Renal pelvis (tissue), 12 donors: ENCODE measurements at places on chromosomes 3 and 15.

DNA sequence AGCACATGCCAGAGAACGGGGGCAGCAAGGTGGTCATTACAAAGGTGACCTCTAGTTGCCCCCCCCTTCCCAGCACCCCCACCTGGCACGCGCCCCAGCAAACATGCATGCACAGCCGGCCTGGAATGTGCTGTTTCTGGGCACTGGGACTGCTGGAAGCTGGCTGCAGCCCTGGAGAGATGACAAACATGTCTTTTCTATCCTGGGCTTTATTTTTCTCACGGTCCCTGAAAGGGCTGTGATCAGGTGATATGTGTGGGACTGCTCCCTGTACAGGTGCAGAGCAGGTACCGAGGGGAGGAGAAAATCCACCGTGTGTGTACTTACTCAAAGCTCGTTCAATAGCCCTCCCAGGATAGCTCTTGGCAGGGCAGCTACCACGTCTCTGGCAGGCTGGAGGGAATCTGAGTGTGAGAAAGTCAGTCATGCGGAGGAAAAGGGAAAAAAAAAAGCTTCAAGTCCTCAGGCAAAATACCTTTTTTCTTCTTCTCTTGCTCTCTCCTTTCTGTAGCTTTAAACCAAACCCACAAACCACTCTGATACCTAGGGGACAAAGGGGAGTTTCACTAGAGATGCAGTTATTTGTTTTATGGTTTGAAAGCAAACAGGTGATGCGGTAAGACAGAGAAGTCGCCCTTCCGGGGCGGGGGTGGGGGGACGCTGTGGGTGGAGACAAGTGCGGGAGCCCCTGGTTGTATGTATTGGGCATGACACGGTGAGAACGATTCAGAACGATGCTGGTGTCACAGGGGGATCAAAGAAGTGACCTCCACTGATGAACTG lies 5.0 kb upstream of the HES1 start:
- peak; percentile 79 for DNase-seq

DNA sequence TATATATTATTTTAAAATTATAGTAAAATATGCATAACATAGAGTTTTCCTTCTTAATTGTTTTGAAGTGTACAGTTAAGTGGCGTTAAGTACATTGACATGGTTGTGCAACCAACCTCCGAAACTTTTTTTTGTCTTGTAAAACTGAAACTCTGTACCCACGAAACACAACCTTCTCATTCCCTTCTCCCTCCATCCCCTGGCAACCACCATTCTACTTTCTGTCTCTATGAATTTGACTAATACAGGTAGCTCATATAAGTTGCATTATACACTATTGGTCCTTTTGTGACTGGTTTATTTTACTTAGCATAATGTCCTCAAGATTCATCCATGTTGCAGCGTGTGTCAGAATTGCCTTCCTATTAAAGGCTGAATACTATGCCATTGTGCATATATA lies 179.4 kb downstream of the SATB1 start:
- no peak for DNase-seq

DNA sequence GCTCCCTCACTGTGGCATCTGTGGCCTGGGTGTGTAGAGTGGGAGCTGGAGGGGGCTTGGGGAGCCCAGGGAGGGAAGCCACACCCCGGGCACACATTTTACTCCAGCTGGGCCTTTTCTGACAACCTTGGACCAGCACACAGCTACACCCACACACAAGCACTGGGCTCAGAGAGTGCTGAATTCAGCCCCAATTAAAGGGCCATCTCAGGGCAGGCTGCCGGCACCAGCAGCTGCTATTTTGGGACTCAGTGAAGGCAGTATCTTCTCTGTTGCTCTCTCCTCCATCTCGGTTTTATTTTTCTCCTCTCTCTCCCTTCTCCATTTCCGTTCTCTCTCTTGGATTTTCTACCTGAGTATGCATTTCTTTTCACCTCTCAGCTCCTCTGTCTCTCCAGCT lies 19.1 kb upstream of the TBC1D21 start:
- DNase-seq = no peak

GRCh38 chr15:23823508-23823907 lies 136.4 kb upstream of the NDN start:
- no peak for DNase-seq

- no peak for DNase-seq
Observed at GRCh38 chr3:15287565-15288330, 44.6 kb downstream of the SH3BP5 start.

DNA sequence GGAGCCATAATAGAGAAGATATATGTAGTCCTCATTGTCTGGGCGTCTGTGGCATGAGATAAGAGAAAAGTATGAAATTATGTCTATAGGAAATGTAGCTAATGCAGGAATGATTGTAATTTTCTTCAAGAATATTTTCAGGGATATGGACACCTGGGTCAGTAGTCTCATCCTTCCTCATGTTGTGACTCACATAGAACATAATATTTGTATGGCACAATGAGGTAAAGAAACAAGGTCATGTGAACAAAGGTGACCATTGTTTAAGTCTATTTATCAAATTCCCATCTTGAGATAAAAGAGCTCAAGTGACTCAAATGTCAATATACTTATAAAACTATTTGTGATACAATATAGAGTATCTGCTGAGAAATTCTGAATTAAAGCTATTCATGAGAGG lies 345.5 kb upstream of the ROBO1 start:
- DNase-seq = no peak

DNA sequence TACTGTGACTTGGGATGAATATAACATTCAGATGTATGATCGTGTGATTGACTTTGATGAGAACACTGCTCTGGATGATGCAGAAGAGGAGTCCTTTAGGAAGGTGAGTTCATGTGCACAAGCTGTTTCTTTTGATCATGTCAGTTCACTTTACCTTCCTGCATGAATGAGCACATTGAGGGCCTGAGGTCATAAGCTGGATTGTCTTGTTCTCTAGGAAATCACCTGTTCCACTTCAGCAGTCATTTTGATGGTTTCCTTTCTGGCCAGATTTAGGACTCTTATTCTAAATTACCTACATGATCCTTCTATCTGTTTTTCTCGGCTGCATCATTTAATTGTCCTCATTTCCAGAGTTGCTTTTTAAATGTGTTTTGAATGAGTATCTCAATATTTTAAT lies 4.1 kb downstream of the RCN2 start:
- DNase-seq = peak; percentile 41

- no peak for DNase-seq
Observed at GRCh38 chr3:160676547-160677303, at the start of gene ARL14. TSS of gene ARL14 (plus strand) at chr3:160677160. CDS start at chr3:160677347, 187 bp downstream.

GRCh38 chr15:38746211-38746610 lies 181.6 kb upstream of the RASGRP1 start:
- DNase-seq = no peak

- no peak for DNase-seq
Observed at GRCh38 chr3:155991847-155992246, 121.4 kb downstream of the GMPS start.

GRCh38 chr3:139339219-139339906 lies 4.5 kb upstream of the MRPS22 start:
- DNase-seq = no peak

GRCh38 chr15:33142708-33143107 lies 51.8 kb downstream of the FMN1 start:
- peak; percentile 52 for DNase-seq

DNA sequence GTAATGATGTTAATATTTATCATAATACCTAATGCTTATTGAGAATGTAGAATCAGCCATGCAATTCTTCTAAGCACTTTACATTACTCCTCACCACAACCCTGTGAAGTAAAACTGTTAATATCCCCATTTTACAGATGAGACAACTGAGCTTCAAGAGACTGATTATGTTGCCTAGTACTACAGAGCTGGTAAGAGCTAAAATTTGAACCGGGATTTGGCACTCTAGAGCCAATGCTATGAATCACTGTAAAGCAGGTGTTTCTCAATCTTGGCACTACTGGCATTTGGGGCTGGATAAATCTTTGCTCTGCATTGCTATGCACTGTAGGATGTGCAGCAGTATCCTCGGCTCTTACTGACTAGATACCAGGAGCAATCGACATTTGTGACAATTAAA lies 367.7 kb downstream of the MAGI1 start:
- no peak for DNase-seq
